Stimulated activated memory B cell treated with anti-CD40 and anti-IgM and Interleukin-4, amounts not matched to agents 10 μg/mL and 1 μg/mL and 100 μg/mL, for 72 hours (primary cell): ENCODE measurements at places on chromosomes 4 and X.

GRCh38 chr4:79224777-79225104, 101.1 kb downstream of the NAA11 start:
- no peak for ATAC-seq

DNA sequence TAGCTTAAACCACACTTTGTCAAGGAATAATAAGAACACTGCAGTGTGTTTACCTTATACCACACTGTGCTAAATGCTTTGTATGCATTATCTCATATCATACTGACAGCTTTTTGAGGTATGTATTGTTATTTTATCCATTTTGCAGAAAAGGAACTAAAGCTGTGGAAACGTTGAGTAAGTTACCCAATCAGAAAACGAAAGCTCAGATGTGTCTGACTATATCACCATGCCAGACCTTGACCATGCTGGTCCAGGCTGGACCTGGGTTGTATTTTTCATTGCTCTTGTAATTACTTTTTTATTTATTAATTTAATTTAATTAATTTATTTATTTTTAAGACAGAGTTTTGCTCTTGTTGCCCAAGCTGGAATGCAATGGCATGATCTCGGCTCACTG, 2.1 kb downstream of the HSD17B11 start:
- ATAC-seq = no peak

GRCh38 chr4:175823015-175823742, 11.1 kb upstream of the GPM6A start:
- peak; percentile 85 for ATAC-seq

DNA sequence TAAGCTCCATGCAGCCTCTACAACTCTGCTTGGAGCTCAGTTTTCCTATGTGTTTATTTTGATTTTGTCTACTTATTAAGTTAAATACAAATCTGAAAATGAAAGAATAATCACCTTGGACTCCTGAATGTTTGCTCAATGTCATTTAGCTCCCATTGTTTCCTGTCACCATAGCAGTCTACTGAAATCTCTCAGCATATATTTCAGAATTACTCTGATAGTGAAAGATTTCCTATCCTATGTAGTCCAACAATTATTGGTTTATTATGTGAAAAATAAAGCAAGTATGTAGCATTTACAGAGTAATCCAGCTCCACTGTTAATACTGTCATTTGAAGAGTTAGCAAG, 168.4 kb downstream of the CBR4 start:
- no peak for ATAC-seq

GRCh38 chrX:28016823-28017222, 35.6 kb upstream of the DCAF8L1 start:
- no peak for ATAC-seq

DNA sequence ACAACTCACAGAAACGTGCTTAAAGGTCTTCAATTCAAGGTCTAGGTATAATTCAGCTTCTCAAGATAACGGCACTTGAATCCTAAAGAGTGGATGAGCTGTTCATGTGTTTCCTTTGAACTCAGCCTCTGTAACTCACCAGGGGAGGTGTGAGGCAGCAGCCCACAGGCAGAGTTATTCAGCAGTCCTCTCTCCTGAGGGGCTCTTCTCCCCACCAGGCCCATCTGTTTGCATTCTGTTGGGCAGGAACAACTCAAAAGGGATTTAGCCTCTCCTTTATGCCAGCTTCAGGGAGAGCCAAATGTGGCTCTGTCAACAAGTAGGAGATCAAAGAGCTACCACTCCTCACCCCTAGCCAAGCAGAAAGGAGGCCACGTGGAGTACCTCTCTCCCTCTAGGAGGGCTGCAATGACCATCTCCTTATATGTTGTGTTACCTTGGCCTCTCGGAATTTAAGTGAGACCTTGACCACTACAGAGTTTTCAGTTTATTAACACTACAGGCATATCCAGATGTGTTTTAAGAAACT, 151.2 kb downstream of the SPATA18 start:
- ATAC-seq = no peak

DNA sequence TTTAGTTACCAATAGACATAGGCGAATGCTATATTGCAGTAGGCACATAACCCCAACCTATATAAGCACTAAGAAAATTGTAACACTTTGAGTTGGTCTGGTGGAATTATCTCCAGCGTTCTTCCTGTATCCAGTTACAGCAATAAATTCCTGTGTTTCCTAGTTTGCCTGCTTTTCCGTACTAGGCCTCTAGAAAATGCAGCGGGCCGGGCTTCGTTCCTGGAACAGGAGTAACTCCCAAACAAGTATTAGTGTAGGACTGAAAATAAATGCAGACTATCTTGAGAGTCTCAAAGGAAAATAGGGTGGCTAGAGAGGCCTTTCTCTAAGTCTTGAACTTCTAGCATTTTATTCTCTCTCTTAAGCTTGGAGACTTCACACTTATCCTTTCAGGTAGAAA, 159.8 kb downstream of the OR13H1 start:
- ATAC-seq = no peak

DNA sequence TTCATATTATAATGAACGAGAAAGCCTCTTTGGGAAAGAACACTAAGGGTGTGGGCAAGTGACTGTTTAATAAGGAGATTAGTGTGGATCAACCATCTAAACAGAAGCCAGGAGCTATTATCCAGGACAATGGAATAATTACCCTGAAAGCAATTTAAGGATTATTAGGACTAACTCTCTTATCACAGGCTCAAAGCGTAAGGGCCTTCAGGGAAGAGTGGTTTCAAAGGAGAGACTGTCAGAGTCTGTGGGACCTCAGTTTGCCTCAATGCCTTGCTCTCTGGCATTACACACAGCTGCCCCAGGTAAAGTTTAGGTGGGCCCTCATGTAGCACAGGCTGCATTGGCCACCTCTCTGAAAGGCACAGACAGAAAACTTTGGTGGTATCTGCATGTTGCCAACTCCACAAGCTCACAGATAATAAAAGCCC, 717.2 kb upstream of the ADGRL3 start:
- no peak for ATAC-seq

DNA sequence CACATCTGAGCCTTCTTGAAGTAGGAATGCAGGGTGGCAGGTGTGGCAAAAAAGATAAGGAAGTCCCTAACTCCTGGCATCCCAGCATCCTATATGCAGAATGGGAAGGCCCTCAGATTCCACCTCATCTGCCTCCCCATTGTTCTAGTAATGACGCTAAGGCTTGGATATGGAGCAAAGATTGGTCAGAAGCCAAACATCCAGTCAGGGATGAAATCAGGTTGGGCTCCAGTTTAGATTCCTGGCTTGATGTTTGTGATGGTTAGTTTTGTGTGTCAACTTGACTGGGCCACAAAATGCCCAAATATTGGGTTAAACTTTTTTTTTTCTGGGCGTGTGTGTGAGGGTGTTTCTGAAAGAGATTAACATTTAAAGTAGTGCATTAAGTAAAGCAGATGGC, 39.6 kb upstream of the MAGEA4 start:
- ATAC-seq = no peak

- ATAC-seq = no peak
These were observed 981.3 kb downstream of the C4orf33 start for GRCh38 chr4:130077275-130077674.

GRCh38 chr4:183396227-183396637, 48.2 kb upstream of the CDKN2AIP start:
- ATAC-seq = no peak

DNA sequence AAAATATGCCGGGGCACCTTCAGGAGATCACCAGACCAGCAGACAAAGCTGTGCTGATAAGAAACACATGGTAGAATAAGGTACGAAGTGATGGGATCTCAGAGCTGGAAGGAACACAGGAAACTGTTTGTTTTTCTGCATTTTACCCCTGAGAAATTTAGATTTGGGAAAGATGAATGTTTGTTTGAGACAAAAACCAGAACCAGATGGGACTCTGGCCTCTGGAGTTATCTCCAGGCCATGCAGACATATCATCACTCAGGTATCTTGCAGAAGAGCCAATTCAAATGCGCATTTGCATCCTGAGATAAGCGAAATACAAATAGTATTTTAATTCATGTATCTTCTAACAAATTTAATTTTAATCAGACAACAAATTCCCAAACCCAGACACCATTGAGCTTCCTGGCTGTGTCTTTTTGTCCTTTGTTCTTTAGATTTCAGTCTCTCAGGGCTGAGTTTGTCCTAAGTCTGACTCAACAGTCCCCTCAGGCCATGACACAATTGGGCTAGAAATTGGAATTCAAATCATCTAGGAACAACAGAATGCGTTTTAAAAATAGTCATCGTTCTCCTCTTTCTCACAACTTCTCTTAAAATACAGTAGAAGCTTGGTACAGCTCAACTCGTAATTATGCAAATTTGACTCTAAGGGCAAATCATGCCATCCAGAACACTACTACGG, 159.0 kb downstream of the PACRGL start:
- ATAC-seq = no peak

DNA sequence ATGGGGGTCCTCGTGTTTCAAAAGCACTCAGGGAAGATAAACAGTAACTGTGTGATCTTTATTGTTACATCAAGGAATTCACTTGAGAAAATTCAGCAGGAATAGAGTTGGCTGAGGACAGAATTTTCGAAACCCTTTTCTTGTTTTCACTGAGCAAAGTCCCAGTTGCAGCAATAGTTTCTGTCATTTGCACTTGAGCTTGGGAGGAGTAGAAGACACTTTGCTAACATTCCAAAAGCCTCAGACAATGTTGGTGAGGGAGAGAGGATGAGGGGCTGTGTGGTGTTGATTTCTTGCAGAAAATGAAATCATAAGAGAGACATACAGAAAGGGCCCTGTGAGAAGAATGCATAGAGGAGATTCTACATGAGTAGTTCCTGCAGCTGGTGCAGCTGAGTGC, 151.9 kb upstream of the DIPK2B start:
- ATAC-seq = no peak

- no peak for ATAC-seq
These were observed 277.2 kb downstream of the CXXC4 start for GRCh38 chr4:104217526-104217925.

- ATAC-seq = no peak
These were observed 146.8 kb downstream of the PPP3CA start for GRCh38 chr4:101200561-101200960.

- ATAC-seq = no peak
These were observed 79.0 kb downstream of the PDGFRA start for GRCh38 chr4:54308110-54308509.

- ATAC-seq = no peak
These were observed 110.4 kb upstream of the ATXN3L start for GRCh38 chrX:13430136-13430827.
